SIG-M5 (cell line): ENCODE measurements at places on chromosomes 3 and 15.

GRCh38 chr3:14358426-14359211 lies 43.8 kb upstream of the SLC6A6 start:
- DNase-seq: no peak

DNA sequence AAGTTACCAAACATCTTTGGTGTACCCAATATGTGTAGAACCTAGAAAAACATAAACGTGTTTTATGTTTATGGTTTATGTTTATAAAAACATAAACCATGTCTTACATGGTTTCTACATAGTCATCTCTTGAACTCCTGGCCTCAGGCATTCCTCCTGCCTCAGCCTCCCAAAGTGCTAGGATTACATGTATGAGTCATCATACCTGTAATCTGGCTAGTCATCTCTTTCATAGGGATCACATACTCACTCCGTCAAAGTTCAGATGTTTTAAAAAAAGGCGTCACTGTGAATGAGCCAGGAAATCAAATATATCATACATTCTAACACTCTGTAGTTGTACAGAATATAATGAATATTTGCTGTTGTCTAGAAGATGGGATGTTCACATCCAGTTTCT lies 178.6 kb downstream of the CPNE4 start:
- DNase-seq: no peak

DNA sequence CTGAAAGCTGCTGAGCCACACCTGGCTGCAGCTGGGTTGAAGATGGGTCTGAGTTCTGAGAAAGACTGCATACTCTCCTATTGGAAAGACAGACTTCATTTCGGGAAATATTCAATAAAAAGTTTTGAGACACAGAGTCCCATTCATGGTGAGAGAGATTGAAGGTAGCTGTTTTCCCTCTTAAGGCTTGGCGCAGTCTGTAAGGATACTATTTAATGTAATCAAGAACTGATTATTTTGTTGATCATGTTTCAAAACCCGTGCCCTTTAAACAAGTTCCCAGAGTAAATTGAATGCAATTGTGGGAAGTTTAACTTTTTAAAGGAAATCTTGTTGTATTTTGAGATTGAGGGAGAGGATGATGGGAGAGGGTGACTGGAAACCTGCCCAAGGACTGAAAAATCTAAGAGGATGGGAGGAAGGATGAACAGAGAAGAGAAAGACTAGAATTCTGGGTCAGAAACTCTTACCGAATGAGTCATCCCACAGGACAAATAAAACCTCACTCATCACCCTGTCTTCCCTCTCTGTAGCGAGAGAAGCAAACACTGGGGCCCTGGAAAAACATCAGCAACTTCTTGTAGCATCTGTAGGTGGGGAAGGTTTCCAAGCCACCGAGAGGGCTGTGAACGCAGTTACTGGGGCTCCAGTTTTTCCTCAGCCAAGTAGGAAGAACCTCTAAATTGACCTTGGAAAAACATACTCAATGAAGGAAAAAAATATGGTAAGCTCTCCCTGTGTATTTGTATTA lies 193.2 kb upstream of the TPRG1 start:
- no peak for DNase-seq

GRCh38 chr3:146501752-146502151 lies 32.4 kb upstream of the PLSCR2 start:
- no peak for DNase-seq

- DNase-seq: no peak
Measured at GRCh38 chr15:28967990-28968389, 82.2 kb downstream of the APBA2 start.

DNA sequence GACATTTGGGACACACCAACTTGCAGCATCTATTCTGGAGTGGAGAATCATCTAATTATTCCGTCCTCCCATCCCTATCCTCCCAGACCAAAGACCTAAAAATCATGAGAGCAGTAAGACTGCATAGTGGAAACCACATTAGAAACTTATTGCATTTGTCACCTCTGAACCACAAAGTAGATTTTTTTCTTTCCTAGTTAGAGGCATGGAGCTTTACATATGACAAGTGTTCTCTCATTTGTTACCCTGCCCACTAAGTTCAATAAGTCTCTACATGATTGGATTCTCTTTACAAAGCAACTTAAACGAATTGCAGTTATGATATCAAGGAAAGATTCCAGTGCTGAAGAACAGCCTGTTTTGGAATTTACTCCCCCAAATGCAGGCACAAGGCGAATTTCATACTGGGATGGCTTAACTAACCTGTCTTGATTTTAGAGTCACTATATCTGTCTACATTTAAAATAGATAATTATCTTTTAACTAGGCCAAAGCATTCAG lies 42.3 kb upstream of the LRRFIP2 start:
- DNase-seq: no peak

DNA sequence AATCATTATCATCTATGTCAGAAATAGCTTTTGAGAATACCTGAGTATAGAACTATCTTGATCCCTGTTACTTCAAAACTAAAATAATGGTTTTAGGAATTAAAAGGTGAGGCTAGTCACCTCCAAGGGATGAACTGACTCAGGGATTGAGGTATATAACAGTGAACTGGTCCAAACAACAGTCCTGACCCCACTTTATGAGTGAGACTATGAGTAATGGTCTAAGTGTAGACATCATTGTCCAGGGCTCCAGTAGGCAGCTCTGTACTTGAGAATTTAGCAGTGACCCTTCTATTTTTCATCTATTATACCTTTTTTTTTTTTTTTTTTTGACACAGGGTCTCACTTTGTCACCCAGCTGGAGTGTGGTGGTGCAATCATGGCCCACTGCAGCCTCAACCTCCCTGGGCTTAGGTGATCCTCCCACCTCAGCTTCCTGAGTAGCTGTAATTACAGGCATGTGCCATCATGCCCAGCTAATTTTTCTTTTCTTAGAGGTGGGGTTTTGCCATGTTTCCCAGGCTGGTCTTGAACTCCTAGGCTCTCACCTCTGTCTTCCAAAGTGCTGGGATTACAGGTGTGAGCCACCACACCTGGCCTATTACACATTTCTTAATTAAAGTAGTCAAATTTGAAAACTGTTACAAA lies 36.3 kb downstream of the MLH1 start:
- no peak for DNase-seq

- no peak for DNase-seq
Measured at GRCh38 chr3:150771600-150771999, 8.6 kb upstream of the SIAH2 start.

DNA sequence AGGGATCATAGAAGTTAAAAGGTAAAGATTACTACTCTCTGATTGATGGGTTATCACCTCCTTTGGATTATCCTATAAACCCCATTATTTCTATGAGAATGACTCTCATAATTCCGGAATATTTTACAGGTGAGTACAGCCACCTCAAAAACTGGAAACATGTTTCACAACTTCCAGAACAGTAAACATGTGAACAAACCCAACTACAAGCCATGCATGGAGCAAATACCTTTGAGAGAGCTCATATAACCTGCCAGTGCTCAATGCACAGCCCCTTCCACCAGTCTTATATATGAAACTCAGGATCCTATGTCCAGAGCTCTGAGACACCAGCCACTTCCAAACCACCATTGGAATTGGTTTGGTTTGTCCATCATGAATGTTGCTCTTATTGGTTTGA lies 208.0 kb downstream of the MECOM start:
- DNase-seq: no peak

- DNase-seq: no peak
Measured at GRCh38 chr3:121661376-121661775, 673 bp upstream of the HCLS1 start.

GRCh38 chr3:167160781-167161180 lies 219.3 kb downstream of the ZBBX start:
- DNase-seq: no peak

GRCh38 chr15:56471440-56472069 lies 6.6 kb upstream of the MNS1 start:
- DNase-seq: no peak

DNA sequence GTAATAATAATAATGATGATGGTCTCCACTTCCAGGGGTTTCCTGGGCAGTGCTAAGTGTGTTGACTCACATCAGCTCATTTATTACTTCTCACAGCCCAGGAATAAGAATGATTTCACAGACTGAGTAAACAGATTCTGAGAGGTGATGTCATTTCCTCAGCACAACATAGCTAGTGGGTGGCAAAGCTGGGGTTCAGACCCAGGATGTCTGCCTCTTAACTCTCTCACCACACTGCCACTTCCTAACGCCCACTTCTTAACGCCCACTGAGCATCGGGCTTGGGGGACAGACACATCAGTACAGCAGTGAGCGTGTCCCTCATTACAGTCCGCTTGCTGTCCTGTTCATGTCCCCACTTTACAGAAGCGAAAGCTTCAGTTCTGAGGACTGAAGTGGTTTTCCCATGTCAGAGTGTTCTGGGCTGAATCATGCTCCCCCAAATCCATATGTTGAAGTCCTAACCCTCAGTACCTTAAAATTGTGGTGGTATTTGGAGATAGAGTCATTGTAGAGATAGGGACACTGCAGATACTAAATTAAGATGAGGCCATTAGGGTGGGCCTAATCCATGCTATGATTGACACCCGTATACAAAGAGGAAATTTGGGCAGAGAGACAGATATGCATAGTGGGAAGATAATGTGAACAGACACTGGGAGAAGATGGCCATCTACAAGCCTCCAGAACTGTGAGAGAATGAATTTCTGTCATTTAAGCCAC lies 68.0 kb downstream of the ATP2B2 start:
- no peak for DNase-seq

DNA sequence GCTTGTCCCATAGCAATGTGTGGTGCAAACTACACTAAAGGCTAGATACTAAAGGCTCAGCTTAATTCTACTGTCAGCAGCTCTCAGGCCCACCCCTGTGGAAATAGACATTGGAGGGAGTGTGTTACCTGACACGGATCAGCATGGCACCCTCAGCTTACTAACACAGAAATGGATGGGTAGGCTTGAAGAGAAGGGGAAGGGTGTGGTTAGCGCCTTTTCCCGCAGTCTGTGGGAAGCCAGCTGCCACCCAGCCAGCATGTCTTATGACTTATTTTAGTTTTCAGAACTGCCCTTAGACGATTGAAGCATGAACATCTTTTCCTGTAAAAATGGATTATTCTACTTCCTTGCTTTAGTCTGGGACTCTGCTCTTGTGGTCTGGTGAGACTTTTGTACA lies 25.8 kb upstream of the ADPGK start:
- no peak for DNase-seq

DNA sequence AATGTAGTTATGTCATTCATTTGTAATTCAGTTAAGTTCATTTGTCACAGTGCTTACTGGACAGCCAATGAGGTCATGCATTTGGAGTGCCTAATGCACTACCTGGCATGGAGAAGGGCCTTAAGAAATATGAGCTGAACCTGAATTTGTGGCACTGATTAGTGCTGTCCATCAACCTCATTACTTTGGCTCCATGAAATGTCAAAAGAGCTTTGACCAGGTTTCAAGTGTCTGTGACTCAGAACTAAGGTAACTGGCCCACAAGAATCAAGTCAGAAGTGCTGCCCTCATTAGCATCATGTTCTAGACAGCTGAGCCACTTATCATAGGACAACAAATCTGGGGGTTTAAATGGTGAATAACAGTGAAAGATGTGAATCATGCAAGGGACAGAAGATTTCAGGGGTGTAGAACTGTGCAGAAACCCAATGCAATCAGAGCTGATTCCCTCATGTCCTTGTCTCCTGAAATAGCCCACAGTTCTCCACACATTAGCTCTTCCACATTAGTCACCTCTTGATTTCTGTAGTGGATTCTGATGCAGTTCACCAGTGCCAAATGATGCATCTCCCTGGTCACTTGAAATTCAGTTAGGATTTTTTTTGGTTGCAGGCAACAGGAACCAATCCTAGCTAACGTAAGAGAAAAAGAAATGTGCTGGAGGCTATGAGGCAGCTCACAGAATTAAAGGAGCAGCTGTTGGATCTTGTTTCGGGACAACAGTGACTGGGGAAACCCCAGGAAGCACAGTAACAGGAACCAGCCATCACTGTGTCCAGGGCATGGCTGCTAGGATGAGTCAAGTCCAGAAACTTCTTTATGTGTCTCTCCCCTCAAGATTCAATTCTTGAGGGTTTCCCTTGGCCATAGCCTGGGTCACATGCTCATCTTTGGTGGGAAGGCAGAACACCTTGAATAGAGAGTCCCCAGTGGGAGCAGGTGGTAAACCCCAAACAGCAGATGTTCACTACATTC lies 38.7 kb downstream of the CHST2 start:
- DNase-seq: no peak

DNA sequence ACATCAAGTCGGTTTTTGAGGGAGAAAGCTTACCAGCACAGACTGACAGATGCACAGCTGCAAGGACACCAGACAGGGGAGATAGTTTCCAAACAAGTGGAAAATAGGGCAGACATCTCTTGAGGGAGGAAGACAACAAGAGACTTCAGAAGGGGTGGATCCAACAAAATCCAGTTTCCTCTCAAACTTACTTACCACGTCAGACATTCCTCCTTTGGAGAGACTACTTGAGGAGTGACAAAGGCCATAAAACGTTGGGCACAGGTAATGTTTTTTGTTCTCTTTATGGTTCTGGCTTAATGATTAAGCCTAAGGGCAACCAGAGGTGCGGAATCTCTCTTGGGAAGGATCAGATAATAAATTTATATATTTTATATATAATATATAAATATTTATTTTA lies 76.1 kb downstream of the CD200 start:
- DNase-seq: no peak

DNA sequence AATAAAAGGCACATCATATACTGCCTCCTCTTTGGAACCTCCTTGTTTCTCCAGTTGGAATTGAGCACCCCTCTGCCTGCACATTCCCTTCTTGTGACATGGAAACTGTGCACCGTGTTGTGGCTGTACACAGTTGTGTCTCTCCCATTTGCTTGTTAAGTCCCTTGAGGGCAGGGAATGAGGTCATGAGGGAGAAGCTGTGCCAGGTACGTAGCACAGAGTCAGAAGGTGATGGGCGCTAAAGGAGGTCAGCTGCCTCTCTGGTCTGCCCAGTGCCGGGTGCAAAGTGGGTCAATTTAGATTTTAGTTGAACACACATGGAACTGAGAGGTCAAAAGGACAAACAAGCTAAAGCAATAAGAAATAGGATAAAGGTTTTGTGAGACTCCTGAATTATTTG lies 124.4 kb downstream of the FAM43A start:
- DNase-seq: no peak

DNA sequence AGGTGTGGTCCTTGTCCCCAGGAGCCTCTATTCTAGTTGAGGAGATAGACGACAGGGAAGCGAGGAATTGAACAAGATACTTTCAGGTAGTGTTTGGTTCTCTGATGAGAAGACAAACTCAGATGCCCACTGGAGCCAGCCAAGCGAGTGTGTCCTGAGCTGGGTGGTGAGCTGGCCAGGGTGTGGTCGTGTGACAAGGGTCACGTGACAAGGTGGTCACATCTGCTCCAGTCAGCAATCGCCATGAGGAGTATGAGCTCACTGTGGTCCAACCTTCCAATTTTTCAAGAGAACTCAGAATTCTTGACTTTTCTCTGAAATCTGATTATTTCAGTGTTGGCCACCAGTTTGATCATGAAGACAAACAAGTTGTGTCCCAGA lies 39.5 kb downstream of the SLC6A6 start:
- DNase-seq: no peak
